A673 (cell line): ENCODE measurements at places on chromosomes 6 and 20. TPM values are rescaled to one million over a fixed set of nuclear protein-coding genes. Genes with fewer than 3 reads are reported as not detected.

The HSPA12B gene
- not detected in 2 replicates for total RNA-seq

The OR2H1 gene
- total RNA-seq, result not detected in 2 replicates

DNA sequence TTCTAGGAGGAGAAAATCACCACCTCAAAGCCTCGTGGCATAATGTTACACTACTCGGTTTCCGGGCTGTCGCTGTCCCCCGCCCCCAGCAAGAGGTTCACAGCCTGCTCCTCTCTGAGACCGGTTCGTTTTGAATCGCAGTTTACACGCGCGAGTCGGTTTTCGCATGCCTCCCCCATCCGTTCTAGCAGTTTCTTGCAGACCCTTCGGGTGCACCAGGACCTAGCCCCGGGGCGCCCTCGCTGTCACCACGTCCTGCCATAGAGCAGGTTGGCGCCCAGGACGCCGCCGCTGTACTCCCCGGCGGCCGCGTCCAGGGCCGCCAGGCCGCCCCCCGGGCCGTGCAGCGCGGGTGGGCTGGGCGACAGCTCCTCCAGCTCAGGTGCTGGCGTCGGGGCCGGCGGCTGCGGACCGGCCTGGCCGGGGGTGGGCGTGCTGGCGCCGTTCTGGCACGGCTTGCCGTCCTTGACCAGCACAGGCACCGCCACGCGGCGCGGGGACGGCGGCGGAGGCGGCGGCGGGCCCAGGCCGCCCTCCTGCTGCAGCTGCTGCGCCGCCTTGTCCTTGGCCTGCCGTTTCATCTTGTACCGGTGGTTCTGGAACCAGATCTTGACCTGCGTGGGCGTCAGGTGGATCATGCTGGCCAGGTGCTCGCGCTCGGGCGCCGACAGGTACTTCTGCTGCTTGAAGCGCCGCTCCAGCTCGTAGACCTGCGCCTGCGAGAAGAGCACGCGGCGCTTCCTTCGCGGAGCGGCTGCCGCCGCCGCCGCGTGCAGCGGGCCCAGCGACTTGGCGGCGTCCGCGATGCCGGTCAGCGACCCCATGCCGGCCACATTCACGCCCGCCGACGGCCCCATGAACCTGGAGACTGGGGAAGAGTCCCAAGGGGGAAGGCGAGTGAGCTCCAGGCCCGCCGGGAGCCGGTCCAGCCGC is 1.4 kb downstream of the NKX2-4 start:
- no peaks in the 10 kb centered on the region for H3K4me1 ChIP-seq
- no peak for DNase-seq
- peaks cover 73% of the 10 kb centered on the region for H3K27me3 ChIP-seq
- peak overlapping the region; percentile 37 for H3K4me3 ChIP-seq
- H3K36me3 ChIP-seq, result no peaks in the 10 kb centered on the region
- no peak overlapping the region for H3K27ac ChIP-seq

- H3K27ac ChIP-seq, result no peak overlapping the region
- no peaks in the 10 kb centered on the region for H3K36me3 ChIP-seq
- H3K4me1 ChIP-seq, result peaks cover 5% of the 10 kb centered on the region
- no peak overlapping the region for H3K4me3 ChIP-seq
- H3K27me3 ChIP-seq, result peaks cover 7% of the 10 kb centered on the region
- no peak for DNase-seq
Observed at GRCh38 chr20:59831916-59832270, 101.5 kb downstream of the SYCP2 start.
